ENCODE measurements at places on chromosomes 4 and X. TPM values are rescaled to one million over a fixed set of nuclear protein-coding genes. Genes with fewer than 3 reads are reported as not detected.

HMX1 gene
- 0.69 TPM for total RNA-seq

NALF2 gene
- total RNA-seq, result 1.4 TPM

DNA sequence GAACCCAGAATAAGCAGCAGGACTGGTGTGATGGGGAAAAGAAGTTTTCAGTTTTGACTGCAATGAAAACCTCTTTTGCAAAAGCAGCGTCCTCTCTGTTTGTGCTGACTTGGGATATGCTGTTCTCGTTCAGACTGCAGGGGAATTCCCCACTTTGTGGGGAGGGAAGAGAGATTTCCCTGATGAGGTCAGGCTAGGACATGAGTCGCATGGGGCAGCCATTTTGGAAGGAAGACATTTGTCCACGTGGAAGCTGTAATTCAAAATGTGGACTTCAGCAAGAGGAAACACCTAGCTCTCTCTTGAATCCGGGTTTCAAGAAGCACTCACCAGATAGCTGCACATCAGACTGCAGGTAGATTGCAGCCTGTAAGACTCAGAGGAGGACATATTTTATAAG, 39.3 kb downstream of the ING2 start:
- DNase-seq, result no peak

RBMX2 gene
- 23.6 TPM for total RNA-seq

GRCh38 chr4:53943345-53944085, 120.9 kb downstream of the CHIC2 start:
- no peak for DNase-seq

RBM46 gene
- total RNA-seq, result 0.10 TPM

DNA sequence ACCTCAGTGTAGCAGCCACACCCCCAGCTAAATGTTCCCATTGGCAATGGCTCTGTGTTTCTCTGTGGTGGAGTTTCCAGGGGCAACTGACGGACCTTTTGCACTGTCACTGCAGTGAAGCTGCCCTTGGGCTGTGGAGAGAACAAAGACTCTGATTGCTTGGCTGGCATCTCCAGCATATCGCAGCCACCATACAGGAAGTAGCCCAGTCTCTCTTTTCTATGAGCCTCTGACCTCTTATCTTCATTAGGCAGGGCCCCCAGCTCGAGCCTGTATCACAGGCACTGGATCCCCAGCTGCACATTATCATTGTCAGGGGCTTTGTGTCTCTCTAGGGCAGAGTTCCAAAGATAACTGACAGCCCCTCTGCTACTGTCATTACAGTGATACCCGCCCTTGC, 483.5 kb downstream of the ARAP2 start:
- DNase-seq, result no peak

SLIT2 gene
- total RNA-seq, result 64.1 TPM

DNA sequence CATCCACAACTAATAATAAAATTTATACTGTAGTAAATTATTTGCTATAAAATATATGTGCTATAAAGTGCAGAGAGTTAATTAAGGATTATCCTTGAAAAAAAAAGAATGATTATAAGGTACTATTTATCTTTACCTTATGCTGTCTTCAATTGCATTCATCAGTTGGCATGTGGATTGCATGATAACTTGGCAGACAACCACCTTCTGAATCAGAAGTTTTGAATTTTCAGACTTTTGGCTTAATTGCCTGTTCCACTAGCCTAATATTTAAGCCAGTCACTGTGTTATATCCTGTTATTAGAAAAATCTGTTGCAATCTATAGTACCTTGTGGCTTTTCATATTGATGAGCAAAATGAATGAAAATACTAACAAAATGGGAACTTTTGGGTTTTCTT, 1040.3 kb upstream of the PCDH10 start:
- DNase-seq, result no peak

- DNase-seq, result no peak
Observed at GRCh38 chrX:29113221-29113620, 526.0 kb downstream of the IL1RAPL1 start.

GRCh38 chr4:37590016-37590415, 96.2 kb downstream of the RELL1 start:
- DNase-seq, result no peak

SUPT20HL2 gene
- total RNA-seq, result not detected

DNA sequence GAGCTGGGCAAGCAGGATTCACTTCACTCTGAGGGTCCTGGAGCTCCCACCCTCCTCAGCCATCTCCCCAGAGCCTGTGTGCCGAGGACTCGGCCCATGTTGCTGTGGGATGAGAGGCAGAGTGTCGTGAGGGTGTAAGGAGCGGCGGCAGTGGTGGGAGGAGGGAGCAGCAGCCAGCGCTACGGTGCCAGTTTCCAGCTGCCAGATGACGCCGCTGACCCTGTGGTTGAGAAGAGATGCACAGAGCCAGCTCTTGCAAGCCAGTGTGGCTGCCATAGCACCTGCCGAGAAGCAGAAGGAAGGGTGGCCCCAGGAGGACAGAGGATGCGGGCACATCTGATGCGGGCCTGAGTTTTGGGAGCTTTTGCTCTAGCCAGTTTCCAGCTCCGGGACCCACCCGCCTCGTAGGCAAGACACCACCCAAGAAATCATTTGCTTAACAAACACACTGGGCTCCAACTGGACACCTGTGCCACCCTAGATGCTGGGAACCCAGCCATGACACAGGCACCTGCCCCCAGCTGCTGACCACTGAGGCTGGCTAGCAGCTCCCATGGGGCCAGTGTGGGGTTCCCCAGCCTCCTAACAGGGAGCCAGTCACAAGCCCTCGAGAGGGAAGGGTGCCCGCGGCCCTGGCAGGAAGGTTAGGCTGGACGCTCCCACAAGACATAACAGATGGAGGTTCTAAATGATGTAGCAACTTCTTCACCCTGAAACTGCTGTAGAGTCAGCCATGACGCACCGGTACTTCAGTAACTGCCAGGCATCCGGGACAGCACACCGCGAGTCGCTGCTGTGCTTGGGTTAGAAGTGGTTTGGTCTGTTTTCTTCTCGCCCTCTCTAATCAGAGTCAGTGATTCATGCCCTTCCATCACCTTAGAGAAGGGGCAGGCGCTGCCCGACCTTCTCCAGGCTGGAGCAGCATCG, 8.9 kb downstream of the MSANTD1 start:
- DNase-seq, result no peak

- DNase-seq, result no peak
Observed at GRCh38 chr4:175905925-175906324, 93.9 kb upstream of the GPM6A start.

ATP8A1 gene
- 247 TPM for total RNA-seq

DNA sequence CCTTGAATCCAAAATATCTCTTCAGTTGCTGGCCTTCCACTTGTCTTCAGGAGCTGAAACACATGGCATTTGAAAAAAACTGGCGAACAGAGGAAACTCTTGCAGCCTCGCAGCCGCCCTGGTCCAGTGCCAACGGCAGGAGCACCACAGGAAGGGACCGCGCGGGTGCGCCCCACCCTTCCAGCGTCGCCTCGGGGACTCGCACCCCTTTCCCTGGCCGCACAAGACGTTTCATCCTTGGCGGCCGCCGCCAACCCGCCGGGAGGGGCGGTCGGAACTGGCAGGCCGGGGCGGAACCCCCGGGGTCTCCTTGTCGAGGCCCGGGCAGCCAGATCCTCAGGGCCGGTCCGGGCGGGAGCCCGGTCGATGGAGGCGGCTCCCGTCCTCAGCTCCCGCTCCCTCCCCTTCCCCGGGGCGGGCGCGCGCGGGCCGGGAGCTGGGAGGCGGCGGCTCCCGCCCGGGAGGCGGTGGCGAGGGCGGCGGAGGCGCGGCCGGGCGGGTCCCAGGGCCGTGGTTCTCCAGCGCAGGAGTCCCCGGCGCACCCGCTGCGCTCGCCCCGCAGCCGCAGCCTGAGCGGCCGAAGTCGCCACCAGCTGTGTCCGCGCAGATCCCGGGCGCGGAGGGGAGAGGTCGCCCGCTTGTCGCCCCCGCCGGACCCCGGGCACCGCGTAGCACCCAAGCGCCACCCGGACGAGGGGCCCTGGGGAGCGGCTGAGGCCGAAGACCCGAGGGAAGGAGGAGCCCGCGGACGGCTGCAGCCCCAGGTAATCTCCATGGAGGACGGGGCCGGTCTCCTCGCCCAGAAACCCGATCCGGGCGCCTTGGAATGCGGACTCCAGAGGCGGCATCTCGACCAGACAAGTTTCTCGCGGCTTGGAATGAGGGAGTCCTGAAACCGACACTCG, 886 bp upstream of the NDST3 start:
- DNase-seq, result no peak

- no peak for DNase-seq
Observed at GRCh38 chr4:183118141-183118540, 19.1 kb downstream of the WWC2 start.

NKX6-1 gene
- total RNA-seq, result 5.2 TPM

DNA sequence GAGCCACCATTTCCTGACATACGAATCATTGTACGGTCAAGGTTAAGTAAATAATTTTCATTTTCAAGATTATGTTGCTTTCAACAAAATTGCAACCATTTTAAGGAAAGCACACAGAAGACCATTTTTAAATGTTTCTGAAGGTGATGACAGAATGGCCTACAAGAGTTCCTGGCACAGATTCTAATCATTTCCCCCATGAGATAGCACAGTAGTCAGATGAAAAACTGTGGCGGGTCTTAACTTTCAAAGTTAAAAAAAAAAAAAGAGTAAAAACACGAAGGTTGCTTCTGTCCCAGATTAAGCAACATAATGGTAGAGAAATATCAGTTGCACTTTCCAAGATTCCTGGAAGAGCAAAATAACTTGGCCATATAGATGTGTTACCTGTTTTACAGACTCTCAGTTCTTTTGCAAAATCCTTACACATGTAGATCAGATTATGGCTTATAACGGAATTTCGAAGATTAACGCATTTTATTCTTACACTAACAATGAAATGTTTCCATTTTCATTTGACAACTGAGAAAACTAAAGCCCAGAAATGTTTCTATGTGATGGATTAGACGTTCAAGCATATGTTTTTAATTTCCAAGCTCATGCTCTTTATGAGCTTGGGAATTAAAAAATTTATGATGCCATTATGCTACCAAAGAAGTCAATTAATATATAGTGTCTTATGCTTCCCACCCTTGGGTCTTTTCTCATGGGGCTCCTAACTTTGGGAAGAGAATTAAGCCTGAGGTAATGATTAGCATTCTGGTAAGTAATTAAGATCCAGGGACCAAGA, 335.1 kb upstream of the CLNK start:
- DNase-seq, result no peak

DNA sequence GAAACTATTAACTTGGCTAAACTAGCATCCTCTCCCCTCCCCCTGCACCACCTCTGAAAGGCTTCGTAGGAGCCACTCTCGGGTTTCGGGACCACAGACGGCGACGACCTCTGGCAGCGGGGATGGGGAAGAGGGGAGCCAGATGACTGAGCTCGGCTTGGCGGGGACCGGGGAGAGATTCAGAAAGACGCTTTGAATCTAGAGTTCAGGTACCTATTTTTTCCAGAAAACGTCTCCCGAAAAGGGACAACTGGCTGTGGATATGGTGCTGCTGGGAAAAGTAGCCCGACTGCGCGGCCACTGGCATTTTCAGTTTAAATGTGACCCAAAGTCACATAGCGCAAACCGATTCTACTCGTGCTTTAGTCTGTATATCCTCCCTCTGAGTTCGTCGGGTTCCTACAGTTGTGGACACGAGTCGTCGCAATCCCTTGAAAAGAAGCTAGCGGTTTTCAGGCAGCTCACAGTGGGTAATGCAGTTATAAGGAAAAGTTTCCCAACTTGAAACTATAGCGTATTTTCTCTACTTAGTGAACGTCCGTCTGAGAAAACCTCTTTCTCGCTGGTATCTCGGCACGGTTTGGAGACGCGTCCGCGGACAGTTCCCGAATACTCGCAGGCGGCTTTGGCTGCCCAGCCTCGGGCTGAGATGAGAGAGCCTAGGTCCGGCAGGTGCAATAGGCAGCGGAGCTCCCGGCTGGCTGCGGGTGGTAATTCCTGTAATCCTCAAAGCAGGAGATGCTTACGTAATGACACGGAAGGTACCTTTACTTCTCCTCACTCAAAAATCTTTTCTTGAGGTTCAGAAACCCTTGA, 1.3 kb downstream of the PARM1 start:
- DNase-seq, result no peak

CENPVL2 gene
- total RNA-seq, result 2.0 TPM

GALNTL6 gene
- total RNA-seq, result 6.1 TPM
